NCI-H2029 (cell line): ENCODE measurements at places on chromosomes 12 and 14.

- no peak for DNase-seq
Measured at GRCh38 chr12:119365451-119365850, 30.9 kb downstream of the CCDC60 start.

DNA sequence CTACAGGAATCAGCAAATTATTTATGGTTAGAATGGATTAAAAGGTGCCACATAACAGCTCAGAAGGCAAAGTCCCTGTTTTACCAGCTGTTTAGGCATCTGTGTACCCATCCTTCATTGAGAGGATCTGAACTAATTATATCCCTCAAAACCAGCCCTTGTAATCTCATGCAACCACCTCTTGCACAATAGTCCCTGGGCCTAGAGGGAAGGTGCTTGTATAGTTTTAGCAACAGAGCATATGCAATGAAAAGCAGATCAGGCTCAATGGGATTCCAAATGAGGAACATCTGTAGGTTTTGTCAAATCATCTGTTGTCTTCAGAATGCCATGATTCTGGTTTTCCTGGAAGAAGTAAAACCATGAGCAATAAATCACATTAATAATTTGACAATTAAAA is 26.0 kb upstream of the GLIPR1L2 start:
- DNase-seq: no peak

- DNase-seq: peak; percentile 46
Measured at GRCh38 chr12:120356567-120357030, 12.4 kb downstream of the MSI1 start.

DNA sequence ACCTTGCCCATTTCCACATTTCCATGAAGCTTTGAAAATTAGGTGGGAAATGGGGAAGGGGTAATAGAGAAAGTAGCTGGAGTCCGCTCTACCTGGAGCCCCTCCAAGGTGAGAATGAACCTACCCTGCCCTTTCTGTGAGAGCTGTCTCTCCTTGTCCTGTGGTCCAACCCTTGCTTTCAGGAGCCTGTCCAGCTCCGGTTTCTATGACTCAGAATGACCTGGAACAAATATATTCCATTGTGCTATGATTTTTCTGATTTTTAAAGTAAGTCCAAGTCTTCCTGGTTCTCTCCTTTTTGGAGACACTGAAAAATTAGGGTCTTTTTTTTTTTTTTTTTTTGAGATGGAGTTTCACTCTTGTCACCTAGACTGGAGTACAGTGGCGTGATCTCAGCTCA is 89.1 kb upstream of the VASH1 start:
- no peak for DNase-seq

GRCh38 chr12:54216797-54217661 is 28.2 kb upstream of the SMUG1 start:
- DNase-seq: peak; percentile 92

DNA sequence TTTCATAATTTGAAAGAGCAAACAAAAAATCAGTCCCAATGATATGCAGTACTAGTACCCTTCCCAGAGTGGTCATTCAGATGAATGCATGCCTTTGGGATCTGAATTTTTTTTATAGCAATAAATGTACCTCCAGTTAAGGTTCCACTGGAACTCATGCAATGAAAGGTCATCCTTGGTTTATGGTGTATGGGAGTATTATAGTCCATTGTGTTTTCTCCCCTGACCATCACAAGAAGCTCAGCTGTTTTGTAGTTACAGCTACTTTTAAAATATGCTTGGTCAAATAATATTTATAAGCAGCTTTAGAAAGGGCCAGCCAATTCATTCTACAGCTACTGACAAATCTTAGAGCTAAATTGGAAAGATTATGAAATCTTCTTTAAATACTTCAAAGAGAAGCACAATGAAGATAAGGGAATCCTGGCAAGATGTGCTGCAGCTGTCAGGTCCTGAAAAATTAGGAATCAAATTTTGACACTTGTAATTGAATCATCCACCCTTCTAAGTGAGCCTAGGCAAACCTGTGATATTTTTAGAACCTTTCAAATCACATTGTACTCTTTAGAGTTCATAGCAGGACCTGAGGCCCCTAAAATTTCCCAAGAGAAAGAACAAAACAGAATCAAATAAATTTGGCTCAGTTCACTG is 46.5 kb downstream of the IFT81 start:
- no peak for DNase-seq

DNA sequence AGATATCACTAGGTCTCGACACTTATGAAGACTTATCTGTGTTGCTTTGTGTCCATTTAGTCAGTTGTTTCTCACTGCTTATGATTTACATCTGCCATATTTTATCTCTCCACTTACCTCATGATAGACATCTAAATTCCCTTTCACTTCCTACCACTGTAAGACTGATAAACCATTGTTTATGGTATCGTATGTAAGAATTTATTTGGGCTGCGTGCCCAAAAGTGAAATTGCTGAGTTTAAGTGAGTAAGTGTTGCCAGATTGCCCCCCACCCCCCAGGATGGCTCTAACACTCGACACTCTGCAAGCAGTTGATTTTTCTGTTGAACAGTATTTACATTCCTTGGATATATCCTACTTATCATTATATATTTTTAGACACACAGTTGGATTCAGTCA is 69.9 kb upstream of the MON2 start:
- no peak for DNase-seq

DNA sequence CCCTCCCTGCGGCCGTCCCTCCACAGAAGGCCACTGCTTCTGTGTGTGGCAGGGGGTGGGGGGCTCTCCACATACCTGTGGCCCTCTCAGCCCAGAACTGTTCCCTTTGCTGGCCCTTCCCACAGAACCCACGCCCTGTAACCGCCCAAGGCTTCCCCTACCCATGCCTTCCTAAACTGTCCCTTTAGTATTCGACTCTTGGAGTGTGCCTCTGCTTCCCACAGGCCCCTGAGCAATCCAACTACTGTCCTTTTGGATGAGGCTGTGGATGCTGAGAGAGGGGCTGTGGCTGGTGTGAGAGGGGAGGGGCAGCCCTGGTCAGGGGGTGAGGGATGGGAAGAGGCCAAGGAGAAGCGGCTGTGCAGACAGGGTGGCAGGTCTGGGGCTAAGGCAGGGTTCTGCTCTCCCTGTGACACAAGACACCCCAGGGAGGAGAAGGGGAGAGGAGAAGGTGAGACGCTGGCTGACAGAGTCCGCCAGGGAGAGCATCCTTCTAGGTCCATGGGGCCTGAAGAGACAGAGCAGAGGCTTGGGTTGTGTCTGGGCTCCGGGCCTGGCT is 46.0 kb downstream of the DLK1 start:
- no peak for DNase-seq

- DNase-seq: no peak
Measured at GRCh38 chr12:59867689-59868088, 271.9 kb downstream of the SLC16A7 start.

DNA sequence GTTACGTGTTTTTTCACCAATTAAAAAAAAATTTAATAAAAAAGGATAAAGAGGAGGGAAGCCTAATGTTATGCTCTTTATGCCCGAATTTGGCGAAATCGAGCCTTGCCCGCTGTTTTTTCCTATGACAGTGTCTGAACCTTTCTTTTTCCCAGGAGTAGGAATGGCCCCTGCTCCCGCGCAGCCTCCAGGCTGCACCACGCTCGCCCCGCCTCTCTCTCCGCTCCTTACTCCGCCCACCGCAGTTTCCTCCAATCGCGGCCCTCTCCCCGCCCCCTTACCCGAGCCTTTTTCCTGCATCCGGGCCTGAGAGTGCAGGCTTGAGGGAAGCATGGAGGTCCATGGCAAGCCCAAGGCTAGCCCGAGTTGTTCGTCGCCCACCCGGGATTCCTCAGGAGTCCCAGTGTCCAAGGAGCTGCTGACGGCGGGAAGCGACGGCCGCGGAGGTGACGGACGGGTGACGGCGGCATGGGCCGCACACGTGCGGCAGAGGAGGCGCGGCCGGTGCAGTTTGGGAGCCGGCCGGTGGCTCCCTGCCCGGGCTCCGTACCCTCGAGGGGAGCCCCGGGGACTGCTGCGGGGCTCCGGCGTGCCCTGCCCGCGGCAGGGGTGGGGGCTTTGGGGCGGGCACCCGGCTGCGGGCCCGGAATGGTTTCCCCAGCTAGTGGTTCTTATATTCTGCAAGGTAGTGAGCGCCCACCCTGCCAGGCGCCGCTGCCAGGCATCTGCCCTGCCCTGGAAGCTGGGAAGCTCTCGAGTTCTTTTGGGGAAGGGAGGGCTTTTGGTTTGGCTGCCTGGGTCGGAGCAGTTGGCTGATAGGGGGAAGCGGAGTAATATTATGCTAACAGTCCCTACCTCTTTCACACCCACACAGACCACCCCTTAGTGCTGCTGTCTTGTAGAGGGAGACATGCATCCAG is at the start of gene NOPCHAP1:
NOPCHAP1 (plus strand) TSS at position 295 of the 920 bp plus-strand sequence; CDS start at position 332, 37 bp downstream.
- DNase-seq: peak; percentile 92

DNA sequence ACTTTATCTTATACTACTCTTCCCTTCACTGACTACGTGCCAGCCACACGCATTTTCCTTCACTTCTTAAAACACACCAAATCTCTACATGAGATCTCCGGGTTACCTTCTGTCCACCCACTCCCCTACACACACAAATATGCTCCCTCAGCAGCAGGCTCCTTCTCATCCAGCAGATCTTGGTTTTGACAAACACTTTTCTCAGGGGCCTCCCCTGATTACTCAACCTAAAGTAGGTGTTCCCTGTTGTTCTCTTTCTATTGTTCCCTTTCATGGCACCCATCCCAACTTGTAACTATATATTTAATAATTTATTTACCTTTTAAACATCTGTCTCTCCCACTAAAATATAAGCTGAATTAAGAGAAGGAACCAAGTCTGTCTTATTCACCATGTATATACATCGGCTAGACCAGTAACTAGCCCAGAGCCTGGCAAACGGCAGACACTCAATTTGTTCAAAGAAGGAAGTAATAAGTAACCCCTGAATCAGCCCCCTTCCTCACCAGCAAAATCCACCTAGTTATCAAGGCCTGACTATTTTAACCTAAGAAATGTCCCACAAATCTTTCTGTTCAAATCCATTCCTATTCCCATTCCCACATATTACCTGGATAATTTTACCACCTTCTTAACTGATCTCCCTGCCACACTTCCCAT is 2.7 kb downstream of the C2CD5 start:
- no peak for DNase-seq

DNA sequence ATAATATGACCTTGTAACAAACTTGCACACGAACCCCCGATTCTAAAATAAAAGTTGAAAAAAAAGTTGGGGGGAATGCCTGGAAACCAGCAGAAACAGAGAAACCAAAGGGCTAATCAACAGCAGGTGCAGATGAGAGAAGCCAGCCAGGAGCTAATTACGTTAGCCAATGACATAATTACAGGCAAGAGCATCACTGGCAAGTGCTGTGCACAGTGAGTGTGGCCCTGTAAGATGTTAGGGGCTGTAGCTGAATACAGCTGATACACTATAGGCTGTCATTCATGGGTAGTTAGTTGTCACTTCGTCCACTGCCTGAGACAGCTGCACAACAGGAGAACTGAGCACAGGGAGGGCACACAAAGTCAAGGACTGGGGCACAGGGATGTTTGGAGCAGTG is 7.3 kb upstream of the FGF23 start:
- no peak for DNase-seq

GRCh38 chr12:27277846-27278260 is 33.8 kb downstream of the STK38L start:
- DNase-seq: no peak

- DNase-seq: no peak
Measured at GRCh38 chr14:91375720-91376452, 41.7 kb downstream of the CCDC88C start.

GRCh38 chr14:84785996-84786395 is 743.9 kb upstream of the FLRT2 start:
- DNase-seq: no peak

GRCh38 chr12:30725739-30726138 is 29.0 kb downstream of the CAPRIN2 start:
- no peak for DNase-seq

- no peak for DNase-seq
Measured at GRCh38 chr12:3294481-3294911, 196.5 kb upstream of the PRMT8 start.

DNA sequence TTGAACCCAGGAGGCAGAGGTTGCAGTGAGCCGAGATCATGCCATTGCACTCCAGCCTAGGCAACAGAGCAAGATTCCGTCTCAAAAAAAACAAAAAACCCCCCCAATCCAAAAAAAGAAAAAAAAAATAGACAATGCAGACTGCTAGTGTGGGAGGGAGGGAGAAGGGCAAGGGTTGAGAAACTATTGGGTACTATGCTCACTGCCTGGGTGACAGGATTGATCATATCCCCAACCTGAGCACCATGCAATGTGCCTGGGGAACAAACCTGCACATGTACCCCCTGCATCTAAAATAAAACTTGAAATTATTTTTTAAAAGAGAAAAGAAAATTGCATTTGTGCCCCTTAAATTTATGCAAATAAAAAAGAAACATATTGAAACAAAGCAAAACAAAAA is 65.6 kb upstream of the PLEKHG3 start:
- DNase-seq: no peak

GRCh38 chr14:63046339-63047268 is 1.3 kb upstream of the KCNH5 start:
- no peak for DNase-seq

DNA sequence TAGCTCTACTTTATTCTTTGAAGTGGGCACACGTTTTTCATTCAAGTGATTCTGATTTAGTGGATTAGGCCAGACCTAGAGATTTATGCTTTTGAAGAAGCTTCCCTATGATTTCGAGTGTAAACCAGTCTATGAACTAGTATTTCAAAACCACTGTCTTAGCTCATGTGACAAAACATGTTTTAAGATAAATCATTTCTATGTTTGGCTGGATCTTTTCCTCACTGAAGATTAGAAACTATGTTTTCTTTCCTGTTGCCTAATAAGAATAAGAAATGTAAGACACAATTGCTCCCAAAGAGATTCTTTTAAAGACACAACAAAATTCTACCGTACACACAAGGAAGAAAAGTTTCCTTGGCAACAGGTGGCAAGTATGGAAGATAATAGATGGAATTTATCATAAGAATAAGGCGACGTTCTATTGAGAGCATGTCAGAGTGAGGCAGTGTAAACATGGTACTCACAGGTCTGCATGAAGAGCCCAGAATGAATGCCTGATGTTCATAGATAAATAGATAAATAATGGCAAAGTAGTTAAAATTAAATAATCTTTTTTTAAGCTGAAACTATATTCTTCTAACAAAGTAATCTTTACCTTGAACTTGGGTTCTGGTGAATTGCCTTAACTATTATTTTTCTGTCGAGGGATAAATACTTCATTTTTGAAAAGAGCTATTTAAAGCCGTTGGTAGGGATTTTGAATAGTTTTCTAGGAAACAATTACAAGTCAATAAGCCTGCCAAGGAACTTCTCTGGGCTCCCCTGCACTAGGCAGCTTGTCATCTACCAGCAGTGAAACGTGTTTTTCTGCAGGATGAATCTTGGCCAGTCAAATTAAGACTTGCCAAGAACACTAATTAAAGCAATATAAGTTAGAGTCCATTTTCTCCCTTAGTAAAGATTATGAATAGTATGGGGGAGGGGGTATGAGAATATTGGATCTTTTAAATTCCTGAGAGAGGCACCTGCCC is 34.1 kb upstream of the C12orf75 start:
- no peak for DNase-seq

- no peak for DNase-seq
Measured at GRCh38 chr12:59119676-59120075, 199.4 kb upstream of the LRIG3 start.

- no peak for DNase-seq
Measured at GRCh38 chr14:42378880-42379279, 772.2 kb downstream of the LRFN5 start.
